Stimulated activated CD4-positive, alpha-beta T cell treated with anti-CD3 and anti-CD28 coated beads, TNF-alpha, amount 100 ng/mL, for 24 hours (primary cell): ENCODE measurements at places on chromosomes 4 and X.

DNA sequence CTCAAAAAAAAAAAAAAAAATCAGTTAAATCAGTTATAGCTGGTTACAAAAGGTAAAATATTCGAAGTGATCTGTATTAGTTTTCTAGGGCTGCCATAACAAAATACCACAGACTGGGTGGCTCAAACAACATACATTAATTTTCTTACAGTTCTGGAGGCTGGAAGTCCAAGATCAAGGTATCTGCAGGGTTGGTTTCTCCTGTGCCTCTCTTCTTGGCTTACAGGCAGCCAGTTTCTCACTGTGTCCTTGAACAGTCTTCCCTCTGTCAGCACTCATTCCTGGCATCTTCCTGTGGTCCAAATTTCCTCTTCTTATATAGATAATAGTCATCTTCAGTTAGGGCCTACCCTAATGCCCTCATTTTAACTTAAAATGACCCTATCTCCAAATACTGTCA, 239.9 kb downstream of the MGST2 start:
- DNase-seq: no peak

DNA sequence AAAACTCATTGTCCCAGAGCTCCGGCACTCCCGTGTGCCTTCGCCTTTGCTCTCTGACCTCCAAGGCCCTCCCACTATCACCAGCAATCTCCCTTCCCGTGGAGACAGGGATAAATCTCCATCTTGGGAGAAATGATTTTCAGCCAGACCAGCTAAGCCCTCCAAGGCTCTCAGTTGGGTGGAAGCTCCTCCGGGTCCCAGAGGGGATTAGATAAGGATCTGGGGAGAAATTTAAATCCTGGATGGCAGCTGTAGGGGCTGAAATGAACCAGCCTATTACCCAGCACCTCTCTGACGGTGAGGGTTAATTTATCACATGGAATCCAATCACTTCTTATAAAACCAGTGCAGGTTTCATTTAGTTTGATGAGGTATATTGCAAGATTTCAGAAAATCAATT, 366.2 kb downstream of the FBXW7 start:
- DNase-seq: no peak

GRCh38 chr4:40789031-40789430, 39.3 kb downstream of the NSUN7 start:
- DNase-seq: no peak

- no peak for DNase-seq
These were observed 224.8 kb upstream of the TEX13C start for GRCh38 chrX:125094901-125095300.

- DNase-seq: no peak
These were observed 173.5 kb downstream of the DCLK2 start for GRCh38 chr4:150251752-150252190.

- no peak for DNase-seq
These were observed 40.8 kb upstream of the CHRNA9 start for GRCh38 chr4:40294339-40294738.

DNA sequence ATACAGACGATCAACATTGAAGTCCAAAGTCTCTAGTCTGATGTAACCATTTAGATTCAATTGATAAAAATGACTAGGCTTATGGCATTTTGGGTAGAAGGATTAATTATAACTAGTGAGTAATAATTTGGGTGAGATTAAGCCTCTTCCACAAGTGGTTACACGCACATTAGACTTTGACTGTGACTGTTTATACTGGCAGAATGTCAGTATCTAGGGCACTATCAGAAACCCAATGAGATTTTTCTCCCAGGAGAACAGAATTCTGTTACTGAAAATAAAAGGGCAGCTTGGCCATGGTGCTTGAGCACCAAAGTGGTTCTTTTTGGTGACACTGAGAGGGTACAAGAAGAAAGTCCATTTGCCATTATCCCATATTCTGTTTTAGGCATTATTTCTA, 3.3 kb downstream of the PLS3 start:
- no peak for DNase-seq

DNA sequence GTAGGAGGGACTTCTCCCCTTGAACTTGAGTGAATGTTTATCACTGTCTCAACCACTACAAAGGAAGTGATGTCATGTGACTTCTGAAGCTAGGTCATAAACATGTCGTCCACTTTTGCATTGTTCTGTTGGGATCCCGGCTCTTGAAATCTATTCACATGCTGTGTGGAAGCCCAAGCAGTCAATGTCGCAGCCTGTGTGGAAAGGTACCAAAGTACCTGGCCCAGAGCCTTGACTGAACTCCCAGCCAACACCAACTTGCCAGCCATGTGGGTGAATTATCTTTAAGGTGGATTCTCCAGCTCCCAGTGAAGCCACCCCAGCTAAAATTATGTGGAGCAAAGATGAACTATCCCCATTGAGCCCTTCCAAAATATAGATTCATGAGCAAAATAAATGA, 85.0 kb upstream of the USP38 start:
- no peak for DNase-seq

DNA sequence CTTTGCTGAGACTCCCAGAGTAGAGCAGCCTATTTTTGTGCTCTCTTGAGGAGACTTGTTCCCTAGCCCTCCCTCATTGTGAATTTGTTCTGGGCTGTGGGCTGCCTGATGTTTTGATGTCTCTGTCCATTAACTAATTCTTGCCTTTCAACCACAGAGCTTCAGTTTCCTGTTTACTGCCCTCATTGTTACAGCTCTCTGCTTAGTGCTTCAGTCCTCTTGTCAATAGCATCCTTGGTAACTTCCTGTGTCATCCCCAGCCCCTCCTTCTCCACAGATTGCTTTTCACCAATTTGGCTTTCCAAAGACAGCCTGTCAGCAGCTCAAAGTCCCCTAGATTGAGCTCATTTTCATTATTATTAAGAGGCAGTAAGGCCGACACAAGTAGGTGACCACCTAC, 69.9 kb downstream of the COX7B2 start:
- DNase-seq: no peak

GRCh38 chr4:93617606-93618005, 210.9 kb upstream of the ATOH1 start:
- DNase-seq: no peak

DNA sequence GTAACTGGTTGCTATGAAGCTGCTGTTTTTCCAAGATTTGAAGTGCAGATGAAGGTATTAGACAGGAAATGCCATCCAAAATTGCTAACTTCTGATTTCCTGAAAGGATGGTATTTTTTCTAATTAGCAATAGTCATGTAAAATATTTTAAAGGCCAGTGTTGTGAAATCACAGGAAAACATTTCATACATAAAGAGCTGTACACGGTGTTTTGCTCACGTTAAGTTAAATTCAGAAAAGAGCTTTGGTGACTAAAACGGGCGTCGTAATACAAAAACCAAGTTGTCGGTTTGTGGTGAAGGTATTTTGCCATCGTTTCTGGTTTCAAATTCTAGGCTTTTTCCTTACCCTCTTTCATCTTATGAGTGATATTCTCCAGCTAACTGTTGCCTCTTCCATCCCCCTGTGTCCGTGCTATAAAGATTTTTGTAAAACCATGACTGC, 39.8 kb downstream of the AFF1 start:
- DNase-seq: no peak

DNA sequence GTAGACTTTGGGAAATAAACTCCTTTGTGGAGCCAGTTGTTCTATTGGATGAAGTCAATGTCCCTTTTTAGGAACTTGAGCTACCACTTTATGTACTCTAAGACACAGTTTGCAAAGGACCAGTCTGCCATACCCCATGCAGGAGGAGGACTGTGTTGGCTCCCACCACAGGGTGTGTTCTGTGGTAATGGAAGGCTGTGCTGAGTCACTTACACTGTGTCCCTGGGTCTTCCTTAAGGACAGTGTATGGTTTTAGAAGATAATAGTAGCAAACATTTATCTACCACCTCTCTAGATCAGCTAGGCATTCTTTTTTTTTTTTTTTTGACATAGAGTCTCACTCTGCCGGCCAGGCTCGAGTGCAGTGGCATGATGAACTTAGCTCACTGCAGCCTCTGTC, 184.0 kb upstream of the PGRMC2 start:
- DNase-seq: no peak

GRCh38 chr4:76585897-76586360, 150.9 kb downstream of the SHROOM3 start:
- peak; percentile 6 for DNase-seq

GRCh38 chrX:109911046-109911445, 91.9 kb upstream of the TMEM164 start:
- no peak for DNase-seq

GRCh38 chr4:174578366-174578765, 56.1 kb upstream of the HPGD start:
- no peak for DNase-seq

GRCh38 chr4:26856906-26857277, 3.7 kb upstream of the STIM2 start:
- DNase-seq: no peak
